ENCODE measurements at places on chromosomes 13 and 19.

DNA sequence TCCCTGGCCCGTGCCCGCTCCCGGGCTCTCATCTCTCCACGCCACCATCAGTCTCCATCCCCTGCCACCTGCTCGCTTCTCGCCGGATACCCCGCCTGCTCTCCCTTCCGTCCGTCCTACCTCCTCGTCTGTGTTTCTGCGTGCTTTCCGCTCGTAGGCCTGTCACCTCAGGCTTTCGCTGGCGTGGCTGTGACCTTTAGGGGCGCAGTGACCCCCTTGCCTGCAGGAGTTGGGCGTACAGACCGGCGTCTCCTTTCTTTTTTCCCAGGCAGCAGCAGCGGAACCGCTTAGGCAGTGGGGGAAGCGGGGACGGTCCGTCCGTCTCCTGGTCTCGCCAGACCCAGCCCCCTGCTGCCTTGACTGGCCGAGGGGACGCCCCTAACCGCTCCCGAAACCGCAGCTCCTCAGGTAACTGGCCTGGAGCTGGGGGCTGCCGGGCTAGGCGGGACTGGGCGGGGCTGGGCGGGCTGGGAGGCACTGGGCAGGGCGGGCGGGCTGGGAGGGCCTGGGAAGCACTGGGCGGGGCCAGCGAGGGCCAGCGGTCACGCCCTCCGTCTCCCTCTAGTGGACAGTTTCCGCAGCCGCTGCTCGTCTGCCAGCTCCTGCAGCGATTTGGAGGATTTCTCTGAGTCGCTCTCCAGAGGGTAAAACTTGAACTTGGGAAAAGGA is 6.3 kb downstream of the PGLYRP1 start:
- peak; percentile 84 for DNase-seq

DNA sequence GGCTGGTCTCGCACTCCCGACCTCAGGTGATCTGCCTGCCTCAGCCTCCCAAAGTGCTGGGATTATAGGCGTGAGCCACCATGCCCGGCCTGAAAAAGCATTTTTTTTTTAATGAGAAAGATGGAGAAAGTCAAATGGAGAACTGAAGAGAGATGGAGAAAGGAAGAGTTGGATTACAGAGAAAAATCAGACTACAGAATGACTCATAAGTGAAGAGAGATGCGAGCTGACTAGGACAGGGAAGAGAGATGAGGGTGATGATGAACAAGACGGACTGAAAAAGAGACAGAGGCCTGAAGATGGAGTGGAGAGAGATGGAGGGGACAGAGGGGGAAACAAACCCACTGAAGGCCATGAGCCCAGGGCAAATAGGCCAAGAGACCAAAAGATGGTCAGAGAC is 1.5 kb downstream of the DHX34 start:
- no peak for DNase-seq

GRCh38 chr13:113881614-113882266 is 17.9 kb upstream of the GAS6 start:
- DNase-seq = no peak

DNA sequence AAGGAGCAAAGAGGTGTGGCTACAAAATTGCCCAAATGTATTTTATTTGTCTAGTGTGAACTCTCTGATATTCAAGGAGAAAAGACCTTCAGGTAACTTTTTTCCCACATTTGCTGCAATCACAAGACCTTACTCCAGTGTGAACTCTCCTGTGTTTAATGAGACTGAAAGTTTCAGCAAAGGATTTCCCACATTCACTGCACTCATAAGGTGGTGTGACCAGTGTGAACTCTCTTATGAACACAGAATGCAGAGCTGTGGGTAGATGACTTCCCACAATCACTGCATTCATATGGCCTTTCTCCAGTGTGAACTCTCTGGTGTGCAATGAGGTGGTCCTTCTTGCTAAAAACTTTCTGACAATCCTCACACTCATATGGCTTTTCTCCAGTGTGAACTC is 16.4 kb downstream of the ZNF814 start:
- DNase-seq = no peak

DNA sequence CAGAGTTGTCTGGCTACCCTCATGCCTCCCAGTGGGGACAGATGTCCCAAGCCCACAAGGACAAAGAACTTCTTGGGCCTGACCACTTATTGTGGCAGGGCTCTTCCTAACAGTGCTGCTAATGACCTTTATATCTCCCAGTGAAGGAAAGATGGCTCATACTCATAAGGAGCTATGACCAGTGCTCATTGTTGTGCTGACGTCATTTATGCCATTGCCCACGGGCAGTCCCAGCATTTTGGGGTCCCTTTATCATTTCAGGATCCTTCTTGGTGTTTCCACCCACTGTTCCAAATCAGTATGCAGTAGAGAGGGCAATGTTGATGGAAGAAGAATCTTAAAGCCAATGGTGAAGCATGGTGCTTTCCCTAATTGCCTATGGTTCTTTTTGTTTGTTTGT is 1640.0 kb upstream of the PRR20A start:
- DNase-seq = no peak

DNA sequence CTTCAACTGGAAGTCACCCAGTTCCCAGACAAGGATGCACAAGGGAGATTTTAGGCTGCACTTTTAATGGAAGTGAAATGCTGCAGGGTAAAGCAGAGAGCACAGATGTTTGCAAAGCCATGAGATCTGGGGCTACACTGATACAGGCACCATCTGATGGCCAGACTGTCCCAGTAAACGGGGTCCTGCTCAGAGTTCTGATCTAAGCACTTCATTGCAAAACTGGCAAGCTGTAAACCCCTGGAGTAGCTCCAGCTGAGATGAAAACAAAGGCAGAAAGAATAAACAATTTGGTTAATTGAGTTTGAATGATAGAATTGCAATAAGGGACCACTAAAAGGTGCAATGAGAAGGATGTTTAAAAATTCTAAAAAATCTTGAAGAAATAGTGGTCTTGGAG is 197.1 kb downstream of the OXGR1 start:
- no peak for DNase-seq

GRCh38 chr13:43300865-43301264 is 277.5 kb downstream of the DNAJC15 start:
- DNase-seq = no peak

DNA sequence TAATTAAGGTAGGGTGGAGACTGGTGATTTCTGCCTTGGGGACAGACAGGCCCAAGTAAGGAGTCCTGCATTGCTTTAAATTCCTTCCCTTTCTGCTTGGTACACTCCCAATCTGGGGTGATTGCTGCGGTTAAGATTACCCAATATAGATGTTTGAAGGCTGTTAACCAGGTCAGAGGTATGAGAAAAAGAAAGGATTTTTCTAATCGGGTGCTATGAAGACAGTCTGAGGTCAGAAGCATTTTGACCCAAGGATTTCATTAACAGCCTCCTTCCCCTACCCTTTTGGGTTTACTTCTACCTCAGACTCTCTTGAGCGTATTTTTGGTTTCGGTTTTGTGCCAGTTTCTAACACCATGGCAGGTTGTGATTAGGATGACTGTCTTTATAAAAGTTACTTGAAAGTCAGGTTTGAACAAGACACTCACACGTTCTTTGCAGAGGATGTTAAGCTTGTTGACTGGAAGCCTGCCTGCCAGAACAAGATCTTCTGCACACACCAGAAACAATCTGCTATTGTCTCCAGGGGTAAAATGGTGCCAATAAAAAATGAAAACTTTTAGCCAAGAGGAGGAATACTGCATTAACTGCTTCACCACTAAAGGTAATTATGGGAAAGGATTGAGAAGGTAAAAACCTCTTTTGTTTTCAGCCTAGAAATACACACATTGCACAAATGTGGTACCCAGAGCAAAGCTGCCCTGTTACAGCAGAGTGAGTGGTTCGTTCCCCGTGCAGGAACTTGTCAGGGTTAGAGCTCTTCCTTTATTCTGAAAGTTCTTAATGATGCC is 108.8 kb downstream of the NDFIP2 start:
- DNase-seq = no peak

DNA sequence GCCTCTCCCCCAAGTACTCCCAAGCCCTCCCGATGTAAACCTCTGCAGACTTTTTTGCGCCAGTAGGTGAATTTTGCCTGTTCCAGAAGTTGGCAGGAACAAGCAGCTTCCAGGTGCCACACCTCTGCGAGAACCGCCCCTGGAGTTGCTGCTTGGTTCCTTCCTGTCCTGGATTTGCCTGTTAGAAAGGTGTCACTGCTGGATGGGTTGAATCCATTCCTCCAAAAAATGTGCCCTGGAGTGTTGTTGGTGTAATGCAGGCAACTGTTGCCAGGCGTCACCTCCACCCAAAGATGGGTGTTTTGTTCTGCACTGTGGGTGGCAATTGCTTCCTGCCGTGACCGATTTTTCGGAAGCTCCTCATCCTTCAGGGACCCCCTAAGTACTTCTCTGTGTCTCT is 5.7 kb downstream of the PGPEP1 start:
- no peak for DNase-seq

DNA sequence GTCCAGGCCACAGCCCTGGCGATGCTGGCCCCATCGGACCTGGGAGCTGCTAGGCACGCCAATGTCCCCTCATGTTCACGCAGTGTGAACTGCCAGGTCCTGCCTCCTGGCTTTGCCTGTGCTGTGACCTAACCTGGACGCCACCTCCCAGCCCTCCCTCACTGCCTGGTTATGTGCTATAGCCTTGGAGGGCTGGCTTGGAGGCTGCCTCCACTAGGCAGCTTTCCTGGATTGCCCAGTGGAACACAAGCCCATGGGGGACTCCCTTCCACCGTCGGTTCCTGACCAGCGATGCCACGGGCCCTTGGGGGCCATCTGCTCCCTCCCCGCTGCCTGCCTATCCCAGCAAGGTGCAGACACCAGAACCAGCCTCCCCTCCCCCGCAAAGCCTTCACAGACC is 15.2 kb upstream of the UQCR11 start:
- DNase-seq = no peak

DNA sequence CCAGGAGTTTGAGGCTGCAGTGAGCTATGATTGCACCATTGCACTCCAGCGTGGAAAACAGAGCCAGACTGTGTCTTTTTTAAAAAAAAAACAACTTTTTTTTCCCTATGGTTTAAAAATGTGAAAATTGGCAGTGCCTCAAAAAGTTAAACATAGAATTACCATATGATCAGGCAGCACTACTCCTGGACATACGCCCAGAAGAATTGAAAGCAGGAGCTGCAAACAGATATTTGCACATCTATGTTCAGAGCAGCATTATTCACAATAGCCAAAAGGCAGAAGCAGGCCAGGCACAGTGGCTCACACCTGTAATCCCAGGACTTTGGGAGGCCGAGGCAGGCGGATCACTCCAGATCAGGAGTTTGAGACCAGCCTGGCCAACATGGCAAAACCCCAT is 3.8 kb upstream of the RETN start:
- no peak for DNase-seq

- no peak for DNase-seq
Measured at GRCh38 chr19:3882041-3882384, 1.5 kb downstream of the ATCAY start.

DNA sequence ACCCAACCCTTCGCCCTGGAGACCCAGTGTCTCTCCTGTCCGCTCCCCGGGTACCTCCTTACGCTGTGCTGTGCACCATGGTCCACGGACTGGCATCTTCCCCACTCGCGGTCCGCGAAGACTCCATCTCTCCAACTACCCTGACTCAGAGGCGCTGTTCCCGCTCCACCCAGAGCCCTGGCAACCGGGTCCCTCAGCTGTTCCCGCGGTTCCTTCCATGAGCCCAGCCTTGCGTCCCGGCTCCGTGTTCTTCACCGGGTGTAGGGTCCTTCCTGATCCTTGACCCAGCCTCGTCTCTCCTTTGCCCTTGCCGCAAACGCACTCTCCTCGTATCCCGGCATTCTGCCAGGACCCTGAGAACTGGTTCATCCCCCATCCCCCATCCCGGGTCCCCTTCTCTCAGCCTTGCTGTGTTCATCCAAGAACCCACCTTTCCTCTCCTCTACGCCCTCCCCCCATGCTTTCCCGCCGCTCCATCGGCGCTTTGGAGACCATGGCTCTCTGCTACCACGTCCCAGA is 664 bp downstream of the ICAM5 start:
- DNase-seq = no peak

GRCh38 chr19:9041023-9041422 is 30.8 kb upstream of the MUC16 start:
- DNase-seq = no peak

Measured in bone marrow (tissue), 2 donors.